ENCODE measurements at places on chromosomes 1 and 21.

- no peak for DNase-seq
These were observed 27.5 kb downstream of the OVGP1 start for GRCh38 chr1:111399792-111400610.

DNA sequence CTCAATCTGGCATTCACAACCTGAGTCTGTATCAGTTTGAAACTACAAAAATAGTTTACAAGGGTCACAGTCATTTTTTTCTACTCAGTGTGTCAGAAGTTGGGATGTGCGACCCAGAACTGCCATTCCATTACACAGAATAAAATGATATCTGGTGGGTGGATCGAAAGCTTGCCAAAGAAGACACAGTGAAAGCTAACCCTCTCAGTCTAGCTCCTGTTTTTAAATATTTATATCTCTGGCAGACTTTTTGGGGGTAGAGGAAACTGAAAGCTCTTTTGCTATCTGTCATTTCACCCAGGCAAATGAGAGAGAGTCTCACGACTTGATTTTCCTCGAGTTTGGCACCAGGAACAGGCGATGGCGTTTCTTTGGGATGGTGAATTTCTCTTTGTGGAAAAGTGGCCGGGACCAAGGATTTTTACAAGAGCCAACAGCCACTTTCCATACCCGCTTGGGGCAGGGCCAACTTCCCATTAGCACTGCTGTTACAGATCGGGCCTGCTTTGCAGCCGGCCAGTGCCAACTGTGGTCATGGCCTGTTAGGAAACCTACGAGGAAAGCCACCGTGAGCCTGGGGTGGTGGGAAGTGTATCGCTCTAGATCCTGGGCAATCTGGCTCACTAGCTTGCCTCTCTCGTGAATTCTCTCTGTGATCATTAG, 185.5 kb upstream of the NFIA start:
- DNase-seq, result no peak

DNA sequence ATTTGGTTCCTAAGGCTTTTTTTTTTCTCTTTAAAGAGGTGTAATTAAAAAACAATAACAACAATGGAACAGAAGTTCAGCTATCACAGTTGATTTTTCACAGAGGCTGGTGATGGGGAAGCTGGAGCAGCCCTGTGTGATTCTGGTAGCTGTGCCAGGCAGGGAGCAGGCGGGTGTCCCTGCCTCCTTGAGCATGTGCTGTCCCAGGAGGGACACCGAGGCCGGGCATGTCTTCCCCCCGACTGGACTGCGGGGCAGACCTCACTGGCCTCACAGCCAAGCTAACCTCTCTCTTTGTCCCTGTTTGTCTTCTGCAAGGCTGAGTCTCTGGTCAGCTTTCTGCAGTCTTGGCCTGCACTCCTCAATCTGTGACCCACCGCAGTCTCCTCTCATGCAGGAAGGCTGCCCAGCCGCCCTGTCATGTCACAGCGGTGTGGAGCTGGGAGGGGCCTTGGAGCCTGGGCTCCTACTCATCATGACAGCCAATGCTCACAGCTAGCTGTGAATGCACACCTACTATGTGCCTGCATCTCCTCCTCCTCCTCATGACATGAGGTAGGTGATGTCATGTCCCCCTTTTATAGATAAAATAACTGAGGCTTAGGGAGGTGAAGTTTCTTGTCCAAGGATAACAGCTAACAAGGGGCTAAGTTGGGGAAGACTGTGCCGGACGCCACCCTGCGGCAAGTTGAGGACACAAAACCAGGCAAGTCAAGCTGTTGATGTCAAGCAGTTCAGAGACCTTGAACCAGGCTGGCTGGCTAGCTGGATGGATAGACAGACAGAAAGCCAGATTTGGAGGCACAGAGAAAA, 10.3 kb upstream of the ACTL8 start:
- DNase-seq, result no peak

GRCh38 chr1:65512383-65512782, 91.9 kb downstream of the LEPR start:
- DNase-seq, result no peak

- DNase-seq, result no peak
These were observed 63.9 kb downstream of the OBSCN start for GRCh38 chr1:228271701-228272251.

DNA sequence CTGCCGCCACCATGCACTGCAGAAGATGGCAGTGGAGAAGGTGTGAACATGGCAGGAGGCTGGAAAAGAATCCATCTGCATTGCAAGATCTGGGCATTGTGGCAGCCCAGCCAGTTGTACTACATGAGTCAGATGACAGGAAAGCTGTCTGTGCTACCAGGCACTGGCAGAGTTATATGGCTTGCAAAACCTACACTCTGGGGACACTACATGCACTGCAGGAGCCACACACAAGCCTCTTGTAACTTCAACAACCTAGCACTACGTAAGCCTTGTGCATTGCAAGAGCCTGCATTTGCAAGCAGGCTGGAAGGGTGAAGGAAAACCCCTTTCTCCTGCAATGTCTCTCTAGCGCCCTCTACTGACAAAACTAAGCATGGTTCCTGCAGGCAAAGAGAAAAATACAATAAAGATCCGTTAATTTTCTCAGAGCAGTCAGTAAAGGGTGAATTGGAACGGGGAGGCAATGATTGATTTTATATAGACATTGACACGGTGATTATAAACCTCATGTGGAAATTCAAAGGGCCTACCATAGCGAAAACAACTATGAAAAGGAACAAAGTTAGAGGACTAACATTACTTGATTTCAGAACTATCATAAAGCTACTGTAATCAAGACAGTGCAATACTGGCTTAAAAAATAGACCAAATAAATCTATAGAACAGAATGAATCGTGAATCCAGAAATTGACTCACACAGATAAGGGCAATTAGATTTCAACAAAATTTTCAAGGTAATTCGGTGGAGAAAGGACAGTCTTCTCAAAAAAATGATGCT, 26.2 kb upstream of the DYNLT5 start:
- no peak for DNase-seq
